Naive thymus-derived CD8-positive, alpha-beta T cell (primary cell): ENCODE measurements at places on chromosomes 11 and 22.

GRCh38 chr11:15970506-15971214 is 385.7 kb downstream of the SOX6 start:
- DNase-seq, result no peak

DNA sequence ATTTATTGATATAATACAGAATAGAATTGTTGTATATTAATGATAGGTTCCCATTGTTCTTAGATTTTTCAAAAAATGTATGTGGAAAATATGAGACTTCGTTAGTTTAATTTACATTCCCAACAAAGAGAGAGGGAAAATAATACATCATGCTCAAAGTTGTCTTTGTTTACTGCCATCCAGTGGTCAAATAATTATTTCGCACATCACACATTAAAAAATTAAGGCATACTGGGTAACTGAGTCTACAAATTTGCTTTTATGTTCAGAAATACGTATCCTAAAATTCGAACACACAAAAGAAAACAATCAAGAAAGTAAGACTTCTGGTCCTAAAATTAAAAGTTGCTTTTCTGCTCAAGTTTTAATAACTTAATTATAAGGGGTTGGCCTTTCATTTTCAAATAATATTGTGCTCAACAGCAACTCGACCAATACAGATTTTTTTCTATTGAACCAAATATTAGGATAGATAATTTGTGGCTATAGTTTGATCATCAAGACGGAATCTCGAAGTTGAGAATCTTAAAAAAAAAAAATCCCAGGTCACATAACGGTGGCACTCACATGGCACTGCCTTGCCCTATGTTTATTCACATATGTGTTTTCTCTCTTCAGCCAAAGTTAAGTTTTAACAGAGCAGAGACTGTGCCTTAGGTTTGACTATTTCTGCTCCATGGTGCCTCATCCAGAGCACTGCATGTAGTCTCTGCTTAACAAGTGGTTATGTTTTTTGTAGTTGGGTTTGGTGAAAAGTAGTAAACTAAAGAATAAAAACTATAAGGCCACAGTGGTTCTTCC is 12.3 kb downstream of the PDGFD start:
- DNase-seq, result no peak

DNA sequence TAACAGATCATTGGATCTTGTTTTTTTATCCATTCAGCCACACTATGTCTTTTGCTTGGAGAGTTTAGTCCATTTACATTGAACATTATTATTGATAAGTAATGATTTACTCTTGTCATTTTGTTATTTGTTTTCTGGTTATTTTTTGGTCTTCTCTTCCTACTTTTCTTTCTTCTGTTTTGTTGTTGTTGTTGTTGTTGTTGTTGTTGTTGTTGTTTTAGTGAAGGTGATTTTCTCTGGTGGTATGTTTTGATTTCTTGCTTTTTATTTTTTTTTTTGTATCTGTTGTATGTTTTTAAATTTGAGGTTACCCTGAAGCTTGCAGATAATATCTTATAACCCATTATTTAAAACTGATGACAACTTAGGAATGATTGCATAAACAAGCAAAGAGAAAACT is 28.6 kb downstream of the TAF1D start:
- DNase-seq, result no peak

DNA sequence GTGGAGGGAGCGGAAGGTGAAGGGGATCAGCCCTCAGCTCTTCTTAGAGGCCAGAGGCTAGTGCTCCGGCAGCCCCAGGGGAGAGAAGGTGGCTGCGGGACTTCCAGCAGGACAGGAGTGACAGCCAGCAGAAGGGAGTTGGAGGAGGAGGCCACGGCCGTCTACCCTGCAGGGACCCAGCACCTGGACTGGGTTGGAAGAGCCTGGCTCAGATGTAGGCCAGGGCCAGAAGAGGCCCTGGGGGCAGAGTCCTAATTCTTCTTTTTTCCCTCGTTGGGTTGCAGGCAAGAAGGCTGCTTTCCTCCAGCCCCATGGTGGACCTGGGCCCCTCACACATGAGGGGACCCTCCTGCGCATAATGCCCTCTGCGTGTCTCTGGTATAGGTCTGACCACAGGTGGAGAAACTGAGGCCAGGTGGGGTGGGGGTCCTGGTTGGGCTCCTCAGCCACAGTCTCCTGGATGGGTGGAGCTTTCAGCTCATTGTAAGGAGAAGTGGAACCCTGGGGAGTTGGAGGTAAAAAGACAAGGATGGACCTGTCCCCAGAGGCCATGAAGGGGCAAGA is 2.3 kb upstream of the MCAM start:
- DNase-seq, result no peak

GRCh38 chr11:126718276-126718675 is 282.3 kb downstream of the KIRREL3 start:
- no peak for DNase-seq

DNA sequence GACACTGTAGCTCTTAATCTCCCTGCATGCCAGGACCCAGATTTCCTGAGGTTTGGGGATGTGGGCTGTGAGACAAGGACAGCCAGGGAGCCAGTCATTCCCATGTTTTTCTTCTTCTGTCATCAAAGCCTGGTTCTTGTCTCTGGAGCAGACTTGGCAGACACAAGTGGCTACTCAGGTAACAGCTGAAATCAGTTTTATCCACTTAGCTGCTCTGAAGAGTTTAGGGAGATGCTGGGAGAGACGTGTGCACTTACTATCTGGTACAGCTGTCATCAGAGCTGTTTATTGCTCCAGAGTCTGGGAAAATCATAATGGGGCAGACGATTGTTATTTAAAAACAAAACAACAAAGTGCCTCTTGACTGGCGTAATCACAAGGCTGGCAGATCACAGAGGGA is 56.6 kb downstream of the CSNK2A3 start:
- no peak for DNase-seq

DNA sequence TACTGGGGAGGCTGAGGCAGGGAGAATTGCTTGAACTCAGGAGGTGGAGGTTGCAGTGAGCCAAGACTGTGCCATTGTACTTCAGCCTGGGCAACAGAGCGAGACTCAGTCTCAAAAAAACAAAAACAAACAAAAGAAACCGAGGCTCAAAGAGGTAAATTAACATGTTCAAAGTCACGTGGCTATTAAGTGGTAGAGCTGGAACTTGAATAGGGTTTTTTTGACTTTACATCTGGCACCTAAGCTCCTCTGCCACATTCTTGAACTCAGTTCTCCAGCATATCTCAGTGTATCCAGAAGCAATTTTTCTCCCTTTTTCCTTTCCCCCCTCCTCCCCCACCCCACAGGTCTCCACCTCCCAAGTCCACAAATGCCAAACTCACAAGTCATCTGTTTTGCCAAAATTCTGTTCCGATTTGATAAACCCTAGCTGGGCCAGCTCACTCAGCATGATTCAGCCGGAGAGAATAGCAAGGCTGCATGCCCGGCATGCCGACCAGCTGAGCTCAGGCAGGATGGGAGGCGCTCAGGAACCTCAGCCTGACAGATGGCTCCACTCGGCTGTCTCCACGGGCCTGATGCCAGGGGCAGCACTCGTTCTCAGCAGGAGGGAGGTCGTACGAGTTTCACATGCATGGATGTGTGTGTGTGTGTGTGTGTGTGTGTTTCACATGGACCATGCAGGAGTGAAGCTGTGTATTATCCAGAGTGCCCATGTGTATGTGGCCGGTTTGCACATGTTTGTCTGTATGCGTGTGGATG is 63.2 kb upstream of the RRAS2 start:
- DNase-seq, result no peak

GRCh38 chr22:44291674-44292360 is 20.9 kb downstream of the SHISAL1 start:
- DNase-seq, result no peak

DNA sequence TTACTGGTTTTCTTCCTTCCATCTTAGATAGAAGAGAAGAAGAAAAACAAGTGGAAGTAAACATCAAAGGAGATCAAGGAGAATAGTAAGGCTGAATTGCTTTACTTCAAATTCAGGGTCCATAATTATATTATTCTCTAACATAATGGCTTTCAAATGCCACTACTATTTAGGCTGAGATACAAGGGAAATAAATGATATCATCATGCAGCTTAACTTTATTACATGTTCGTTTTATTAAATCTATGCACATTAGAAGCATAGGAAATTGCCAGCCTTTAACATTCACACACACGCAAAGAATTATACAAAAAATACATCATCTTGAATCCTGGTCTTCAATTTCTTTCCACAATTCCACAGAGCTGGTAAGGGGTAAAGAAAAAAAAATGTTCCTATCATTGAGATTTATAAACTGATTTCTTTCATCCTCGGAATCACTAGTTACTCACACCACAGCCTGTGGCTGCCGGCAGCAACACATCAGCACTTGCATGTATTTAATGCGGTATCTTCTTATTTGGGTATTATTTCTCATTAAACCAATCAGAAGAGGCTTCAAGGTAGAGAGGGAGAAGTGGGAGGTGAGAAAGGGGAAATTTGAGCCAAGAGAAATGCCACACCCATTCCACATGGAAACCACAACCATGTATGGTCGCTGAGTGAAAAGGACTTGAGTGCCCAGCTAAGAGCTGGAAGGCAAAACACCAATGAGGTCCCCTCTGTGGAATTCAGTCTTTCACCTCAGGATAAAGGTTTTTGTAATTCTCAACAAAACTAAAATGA is 26.3 kb downstream of the SYTL2 start:
- no peak for DNase-seq

- DNase-seq, result no peak
Observed at GRCh38 chr22:31495343-31495742, 993 bp upstream of the SFI1 start.

GRCh38 chr11:44072757-44073658 is 6.9 kb downstream of the ACCS start:
- DNase-seq, result no peak

DNA sequence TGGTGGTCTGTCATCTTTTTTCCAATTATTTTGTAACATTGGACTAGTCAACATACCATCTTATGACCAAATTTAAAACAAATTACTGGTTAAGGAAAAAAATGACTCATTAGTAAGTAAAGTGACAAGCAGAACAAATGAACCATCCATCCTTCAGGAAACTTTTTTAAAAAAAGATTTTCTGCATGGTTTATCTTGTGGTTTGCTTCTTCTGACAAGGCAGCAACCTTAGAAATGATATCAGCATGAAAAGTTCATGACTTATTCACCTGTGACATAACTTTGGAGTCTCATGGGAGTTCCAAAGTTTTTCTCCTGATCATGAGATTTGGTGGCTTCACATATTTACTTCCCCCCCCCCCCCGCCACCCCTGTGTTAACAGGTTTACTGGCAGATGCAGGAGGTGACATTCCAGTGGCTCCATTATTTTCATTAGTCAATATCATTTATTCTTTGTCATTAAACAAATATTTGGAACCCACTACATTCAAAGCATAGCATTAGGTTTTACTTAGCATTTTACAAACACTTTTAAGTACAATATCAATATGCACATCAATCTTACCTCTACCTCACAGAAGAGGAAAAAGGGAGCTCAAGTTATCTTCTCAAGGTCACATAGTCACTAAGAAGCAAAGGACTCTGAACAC is 40.7 kb downstream of the DCUN1D5 start:
- no peak for DNase-seq

GRCh38 chr22:35556666-35557065 is 16.0 kb downstream of the RASD2 start:
- no peak for DNase-seq

DNA sequence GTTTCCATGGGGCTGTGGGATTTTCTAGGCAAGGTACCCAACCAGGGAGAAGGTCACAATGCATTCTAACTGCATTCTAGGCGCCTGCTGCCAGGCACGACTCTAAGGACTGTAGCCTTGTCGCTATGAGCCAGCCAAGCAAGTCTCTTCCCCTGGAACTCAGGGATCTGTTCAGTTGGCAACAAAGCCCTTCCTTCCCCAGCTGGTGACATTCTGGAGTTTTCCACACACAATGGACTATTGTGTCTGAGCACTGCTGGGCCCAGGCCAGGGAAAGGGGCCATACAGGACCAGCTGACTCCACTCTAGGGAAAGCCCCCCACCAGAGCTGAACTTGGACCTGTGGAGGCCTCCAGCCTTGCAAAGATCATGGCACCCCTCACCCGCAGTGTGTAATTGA is 116.8 kb downstream of the RRAS2 start:
- no peak for DNase-seq

DNA sequence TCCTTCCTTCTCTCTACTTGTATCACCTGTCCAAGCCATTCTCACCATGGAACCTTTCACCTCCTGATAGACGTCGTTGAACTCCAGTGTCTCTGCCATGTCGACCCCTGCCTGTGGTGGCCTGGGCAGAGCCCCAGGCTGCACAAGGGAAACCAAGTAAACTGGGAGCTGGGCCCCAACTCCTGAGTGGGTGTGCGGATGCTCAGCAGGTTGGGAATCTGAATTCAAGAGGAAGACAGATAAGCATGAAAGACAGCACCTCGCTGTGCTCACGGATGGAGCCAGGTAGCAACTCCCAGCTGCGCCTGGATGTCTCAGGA is 709 bp downstream of the SSRP1 start:
- DNase-seq, result no peak

DNA sequence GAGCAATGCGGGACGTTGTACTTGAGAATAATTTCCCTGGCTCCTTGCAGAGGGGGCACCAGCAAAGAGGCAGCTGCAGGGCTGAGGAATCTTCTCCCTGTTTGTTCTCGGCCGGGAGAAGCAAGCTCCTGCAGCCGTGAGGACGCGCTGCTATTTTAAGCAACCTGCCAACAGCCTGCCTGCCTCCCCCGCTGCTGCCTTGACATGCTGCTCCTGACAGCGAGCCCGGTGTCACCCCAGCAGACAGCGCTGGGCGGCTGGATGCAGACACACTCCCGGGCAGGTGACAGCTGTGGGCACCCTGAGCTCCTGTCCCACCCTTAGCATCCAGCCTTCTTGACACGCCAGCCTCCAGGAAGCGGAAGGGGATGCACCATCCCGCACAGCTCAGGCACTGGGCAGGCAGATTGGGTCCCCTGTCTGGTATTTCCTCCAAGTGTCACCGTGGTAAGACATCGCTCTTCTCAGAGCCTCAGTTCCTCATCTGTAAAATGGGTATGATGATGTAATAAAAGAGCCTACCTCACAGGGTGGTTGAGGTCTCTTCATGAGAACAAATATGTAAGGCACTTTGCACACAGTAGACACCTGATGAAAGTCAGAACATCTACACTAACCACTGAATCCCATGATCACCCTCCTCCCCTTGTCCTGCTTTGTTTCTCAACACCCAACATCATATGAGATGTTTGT is 530.6 kb downstream of the MN1 start:
- DNase-seq, result no peak

DNA sequence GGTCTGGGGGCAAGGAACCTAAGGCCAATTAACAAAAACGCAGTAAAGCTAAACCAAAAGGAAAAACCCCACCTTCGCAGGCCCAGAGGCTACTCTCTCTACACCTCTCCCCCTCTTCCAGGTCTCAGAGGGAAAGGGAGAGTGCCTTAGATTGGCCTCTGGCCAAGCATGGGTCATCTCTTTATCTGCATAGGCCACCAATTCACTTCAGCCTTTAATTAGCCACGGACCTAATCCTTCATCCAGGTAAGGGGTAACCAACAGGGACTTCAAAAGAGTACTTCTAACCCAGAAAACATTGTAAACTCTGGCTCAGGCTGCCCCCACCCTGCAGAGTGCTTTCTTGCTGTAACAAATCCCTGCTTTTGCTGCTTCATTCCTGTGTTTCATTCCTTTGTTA is 9.4 kb downstream of the VSTM5 start:
- no peak for DNase-seq
